ENCODE measurements at places on chromosomes 6 and 20.

GRCh38 chr20:35718972-35719635 lies 19.9 kb downstream of the ROMO1 start:
- no peak for DNase-seq

DNA sequence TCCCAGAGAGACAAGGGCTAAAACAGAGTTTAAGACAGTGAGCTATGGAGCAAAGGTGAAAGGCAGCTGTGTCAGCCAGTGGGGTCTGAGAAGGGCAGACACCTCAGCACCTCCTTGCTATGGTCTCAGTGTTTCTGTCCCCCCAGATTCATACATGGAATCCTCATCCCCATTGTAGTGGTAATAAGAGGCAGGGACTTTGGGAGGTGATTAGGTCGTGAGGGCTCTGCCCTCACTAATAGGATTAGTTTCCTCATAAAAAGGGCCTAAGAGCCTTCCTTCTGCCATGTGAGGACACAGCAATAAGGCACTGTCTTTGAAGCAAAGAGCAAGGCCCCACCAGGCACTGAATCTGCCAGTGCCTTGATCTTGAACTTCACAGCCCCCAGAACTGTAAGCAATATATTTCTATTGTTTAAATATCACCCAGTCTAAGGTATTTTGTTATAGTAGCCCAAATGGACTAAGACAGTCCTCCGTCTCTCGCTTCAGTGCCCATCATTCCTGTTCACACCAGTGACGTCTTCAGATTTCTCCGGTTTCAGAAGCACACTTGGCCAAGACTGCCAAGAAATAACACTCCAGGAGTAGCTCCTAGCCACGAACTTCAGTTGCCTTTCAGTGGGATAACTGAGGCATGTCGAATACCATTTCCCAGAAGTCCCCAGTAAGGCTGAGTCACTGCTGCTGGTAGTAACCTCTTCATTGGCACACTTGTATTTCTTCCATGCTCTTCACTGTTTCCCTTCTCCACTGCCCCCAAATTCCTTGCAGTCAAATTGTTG lies 32.8 kb downstream of the SLC13A3 start:
- DNase-seq: no peak

GRCh38 chr6:43241446-43241845 lies 1.8 kb upstream of the TTBK1 start:
- DNase-seq: no peak

DNA sequence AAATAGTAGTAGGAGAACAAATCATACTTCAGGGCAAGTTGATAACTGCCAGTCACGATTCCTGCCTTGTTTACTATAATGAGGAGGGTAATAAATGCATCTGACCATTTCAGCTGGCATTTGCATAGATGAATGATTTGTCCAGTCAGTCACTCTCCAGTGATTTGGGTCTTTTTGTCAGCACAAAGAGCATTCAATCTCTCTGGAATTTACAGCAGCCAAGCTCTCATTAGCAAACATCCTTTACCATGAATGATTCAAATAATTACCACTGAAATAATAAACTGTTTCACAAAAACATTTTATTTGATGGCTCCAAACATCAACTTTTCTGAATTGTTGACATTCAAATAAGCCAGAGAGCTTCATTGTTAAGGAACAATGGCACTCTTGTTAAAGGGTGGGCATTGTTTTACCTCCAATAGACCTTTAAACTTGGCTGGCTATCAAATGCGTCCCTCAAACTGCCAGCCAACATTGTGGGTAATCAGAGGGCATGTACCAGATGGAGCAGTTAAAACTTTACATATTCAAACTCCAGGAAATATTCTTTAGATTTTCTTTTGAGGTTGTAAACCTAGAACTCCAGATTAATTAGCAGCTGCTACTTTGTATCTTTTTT lies 30.0 kb upstream of the FBXL4 start:
- DNase-seq: no peak

DNA sequence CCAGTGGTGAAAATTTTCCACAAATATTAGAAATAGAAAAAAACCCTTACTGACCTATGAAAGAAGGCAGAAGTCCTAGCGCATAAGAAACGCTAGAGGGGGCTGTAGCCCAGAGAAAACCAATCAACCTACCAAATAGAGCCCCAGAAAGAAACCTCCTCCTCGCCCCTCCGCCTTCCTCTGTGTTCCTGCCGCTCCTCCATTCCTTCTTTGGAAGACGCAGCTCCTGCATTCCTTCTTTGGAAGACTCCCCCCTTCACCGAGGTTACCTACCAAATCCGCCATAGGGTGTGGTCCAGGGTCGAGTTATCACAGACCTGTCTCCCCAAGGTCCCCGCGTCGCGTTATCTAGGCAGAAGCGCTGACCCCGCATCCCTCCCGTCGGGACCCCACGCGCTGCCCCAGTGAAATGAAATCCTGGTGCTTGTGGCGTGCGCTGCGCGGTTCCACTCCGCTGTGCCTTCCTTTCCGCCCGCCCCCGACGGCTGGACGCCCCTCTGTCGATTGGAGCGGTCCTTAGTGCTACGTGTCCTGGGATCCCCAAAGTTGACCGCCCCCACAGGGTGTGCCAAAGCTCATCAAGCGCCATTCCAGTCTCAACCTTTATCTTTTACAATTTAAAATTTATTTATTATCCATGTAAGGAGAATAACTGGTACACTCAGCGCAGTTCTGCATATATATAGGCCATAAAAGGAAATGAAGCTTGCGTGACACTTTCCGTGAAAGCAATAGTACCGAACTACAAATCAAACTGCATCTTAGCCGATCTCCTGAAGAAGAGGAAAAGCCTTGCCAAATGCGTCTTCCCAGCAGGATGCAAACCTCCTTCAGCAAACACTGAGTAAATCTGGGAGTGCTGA lies 13.0 kb downstream of the RPP21 start:
- DNase-seq: peak; percentile 81

DNA sequence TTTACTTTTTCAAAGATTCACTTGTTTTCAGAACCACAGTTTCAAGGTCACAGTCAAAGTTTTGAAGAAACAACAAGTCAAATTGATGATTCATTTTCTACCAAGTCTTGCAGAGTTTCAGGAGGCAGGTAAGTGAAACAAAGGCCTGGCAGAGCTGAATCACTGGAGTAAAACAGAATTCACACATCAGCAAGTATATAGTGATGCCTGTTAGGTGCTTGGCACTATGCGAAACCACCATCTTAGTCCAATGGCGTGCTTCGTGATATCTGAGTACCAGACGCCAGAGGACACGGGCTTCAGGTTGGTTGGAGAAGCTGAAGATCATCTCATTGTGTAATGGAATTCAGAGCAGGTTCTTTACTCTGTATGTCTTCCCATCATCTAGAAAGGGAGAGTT lies 75.9 kb downstream of the RTN4IP1 start:
- no peak for DNase-seq

DNA sequence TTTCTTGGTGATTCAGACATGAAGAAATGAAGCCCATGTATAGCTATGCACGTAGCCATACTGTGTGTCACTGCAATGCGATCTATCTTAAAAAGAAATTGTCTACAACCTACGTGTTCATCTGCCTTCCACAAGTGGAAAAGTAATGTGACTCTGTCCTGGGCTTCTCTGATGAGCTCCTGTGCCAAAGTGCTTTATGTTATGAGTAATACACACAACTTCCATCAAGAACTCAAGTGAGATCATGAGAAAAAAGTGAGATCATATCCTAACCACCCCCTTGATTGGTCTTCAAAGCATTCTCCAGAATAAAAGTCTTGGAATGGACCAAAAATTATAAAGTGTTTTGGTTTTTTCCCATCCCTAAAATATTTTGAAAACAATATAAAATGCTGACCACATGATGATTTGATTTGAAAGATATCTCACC lies 114.3 kb downstream of the DST start:
- DNase-seq: no peak
